ENCODE measurements at places on chromosomes 7 and 10.

- DNase-seq: no peak
Observed at GRCh38 chr10:94016727-94017714, 23.3 kb downstream of the PLCE1 start.

DNA sequence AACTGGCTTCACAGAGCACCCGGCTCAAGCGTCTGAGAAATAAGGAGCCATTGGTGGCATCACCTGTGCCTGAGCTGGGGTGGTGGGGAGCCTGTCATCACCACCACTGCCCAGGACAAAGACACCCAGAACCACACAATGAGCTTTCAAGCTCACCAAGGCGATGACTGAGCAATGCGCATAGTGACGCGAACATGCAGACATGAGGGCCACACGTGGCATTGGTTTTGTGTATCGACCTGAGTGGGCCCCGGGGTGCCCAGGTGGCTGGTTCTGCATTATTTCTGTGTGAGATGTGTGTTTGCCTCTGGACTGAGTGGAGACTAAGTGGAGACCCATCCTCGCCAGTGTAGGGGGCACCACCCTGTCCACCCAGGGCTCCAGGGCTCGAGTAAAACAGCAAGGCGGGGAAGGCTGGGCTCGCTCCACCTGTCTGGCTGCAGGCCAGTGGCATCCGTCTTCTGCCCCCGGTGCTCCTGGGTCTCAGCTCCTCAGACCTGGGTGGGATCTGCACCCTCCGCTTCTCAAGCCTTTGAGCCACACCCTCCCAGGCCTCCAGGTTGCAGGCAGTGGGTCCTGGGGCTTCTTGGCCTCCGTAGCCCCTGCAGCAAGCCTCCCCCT lies 92.6 kb downstream of the DIP2C start:
- no peak for DNase-seq

DNA sequence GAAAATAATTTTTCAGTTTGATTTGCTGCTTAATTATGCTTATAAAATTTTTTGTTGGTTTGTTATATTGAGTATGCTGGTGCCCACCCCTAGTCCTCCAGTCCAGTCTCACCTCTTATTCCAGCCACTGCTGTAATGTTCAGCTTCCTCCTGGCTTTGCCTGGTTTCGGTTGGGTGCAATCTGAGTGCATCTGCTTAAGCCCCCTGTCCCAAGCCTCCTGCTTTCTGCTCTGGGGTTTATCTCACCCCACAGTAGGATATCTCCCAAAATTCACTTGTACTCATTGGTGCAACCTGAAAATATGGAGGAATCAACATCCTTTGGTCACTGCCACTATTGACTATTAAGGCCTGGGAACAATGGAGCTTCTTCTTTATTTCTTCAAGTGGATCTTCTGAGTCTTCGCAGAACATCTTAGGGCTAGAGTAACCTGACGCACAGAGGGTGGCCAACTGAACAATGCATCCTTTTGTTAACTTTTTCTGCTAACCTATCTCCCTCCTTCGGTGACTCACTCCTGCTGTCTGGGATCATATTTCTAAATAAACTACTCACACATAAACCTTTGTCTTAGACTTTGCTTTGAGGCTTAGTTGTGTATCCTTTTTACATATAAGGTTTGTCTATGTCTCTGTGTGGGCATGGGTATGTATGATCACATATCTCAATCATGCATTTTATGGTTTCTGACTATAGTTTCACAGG lies 19.1 kb upstream of the SOSTDC1 start:
- DNase-seq: no peak

DNA sequence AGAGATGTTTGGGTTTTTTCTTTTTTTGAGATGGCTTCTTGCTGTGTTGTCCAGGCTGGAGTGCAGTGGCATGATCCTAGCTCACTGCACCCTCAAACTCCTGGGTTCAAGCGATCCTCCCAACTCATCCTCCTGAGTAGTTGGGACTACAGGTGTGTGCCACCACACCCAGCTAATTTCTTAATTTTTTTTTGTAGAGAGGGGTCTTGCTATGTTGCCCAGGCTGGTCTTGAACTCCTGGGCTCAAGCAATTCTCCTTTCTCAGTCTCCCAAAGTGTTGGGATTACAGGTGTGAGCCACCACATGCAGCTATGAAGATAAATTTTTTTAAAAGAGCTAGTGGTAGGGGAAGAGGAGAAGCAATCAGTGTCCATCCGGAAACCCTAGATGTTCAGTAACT lies 56.8 kb downstream of the CLIP2 start:
- no peak for DNase-seq

DNA sequence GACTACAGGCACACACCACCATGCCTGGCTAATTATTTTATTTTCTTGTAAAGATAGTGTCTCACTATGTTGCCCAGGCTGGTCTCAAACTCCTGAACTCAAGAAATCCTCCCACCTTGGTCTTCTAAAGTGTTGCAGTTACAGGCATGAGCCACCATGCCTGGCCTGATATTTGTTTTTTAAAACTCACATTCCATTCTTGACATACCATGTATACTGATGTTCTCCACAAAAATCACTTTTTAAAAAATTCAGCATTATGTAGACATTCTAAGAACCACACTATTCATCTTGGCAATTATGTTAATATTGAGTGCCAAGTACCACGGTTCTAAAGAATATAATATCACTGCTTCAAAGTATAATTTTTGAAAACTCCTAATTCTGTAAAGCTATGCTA lies 43.5 kb downstream of the IDE start:
- no peak for DNase-seq

- DNase-seq: no peak
Observed at GRCh38 chr7:128370491-128370890, 9.0 kb upstream of the PRRT4 start.

DNA sequence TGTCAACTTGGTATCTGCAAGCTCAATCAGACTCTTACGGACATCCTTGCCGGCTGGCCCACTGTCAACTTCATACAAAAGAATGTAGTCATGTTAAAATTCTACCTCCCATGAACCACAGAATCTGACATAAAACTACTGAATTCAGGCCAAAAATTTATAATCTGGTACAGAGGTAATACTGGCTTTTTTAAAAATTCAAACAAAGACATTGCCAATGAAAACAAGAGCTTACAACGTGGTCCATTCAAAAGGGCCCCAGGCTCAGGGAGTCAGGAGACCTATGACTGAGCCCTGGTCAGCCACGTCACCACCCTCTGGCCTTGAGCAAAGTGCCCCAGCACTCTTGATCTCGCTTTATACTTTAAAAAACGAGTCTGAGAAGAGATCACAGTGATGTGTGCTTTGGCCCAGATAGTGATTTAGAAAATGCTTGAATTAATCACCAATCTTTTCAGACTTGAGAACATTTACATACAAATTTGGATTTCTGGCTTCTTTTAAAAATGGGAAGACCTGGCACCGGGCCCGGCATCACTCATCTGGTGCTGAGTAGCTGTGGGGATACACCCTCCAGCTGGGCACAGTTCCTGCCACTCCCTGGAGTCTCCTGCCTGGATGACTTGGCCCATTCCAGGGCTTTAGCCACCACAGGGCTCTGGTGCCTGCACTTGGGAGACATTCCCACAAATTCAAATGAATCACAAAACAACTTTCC lies 94.1 kb downstream of the PIP4K2A start:
- DNase-seq: no peak

DNA sequence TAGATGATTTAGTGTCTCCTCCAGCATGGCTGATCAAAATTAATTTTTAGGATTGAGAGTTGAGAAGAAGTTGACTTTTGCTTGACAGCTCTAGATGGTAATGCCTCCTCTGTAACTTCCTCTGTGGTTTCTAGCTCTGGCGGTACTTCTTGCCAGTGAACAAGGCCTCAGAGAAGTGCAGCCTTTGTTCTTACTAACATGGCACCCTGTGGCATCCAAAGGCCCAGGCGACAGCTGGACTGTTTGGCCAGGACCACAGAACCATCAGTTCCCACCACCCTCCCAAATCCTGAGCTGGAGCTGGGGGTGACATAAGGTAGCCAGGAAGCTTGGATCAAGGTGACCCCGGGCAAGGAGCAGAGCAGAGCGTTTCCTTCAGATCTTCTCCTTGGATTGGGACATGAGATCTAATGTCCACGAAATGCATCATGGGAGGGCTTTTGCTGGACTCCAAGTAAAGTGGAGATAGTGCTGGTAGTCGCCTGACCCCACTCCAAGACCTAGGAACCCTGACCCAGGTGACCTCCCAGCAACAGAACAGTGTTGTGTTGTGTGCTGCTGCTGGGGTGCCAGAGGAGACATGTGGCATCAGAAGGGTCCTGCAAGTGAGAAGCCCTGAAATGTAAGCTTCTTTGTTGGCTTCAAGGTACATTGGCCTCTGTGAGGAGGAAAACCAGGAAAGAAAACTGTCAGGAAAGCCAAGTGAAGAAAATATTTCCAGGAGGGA lies 41.8 kb downstream of the APBB1IP start:
- DNase-seq: no peak

DNA sequence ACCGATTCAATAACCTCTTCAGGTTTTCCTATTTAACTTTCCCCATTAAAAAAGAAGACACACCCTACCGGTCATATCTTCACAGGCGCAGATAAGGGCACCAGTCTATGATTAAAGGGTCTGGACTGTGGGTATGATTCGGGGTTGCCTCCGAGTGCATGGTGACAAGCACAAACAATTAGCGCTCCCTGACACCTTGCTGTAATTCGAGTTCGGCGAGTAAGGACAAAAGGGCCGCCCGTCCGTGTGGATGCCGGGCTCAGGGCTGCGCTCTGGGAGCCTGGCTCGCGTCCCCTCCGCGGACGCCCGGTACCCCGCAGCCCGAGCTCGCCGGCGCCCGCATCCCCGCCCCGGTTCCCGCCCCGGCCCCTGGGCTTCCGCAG lies 111.9 kb upstream of the RHEB start:
- no peak for DNase-seq

DNA sequence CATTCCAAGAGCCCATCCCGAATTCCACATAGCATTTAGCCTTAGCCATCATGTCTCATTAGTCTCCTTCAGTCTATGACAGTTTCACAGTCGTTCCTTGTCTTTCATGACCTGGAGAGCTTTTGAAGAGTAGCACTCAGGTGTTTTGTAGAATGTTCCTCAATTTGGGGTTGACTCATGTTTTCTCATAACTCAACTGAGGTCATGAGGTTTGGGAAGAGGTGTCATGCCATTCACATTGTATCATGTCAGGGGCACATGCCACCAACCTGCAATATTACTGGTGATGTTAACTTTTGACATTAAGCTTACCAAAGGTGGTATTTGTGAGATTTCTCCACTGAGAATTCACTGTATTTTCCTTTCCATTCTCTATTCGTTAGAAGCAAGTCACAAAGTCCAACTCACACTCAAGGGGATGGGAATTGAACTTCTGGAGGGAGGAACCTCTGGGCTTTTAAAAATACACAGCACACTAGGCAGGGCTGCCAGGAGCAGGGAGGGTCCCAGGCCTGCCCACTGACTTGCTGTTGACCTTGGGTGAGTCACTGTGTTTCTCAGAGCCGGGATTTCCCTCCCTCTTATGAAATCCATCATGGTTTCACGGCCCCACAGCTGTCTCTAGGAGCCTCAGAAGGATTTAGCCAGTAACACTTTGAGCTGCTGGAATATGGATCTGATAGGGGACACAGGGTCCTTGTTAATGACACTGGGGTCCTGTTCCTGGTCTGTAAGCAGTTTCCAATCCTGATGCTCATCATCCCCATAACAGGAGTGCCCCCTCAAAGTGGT lies 74.4 kb upstream of the TCF7L2 start:
- DNase-seq: no peak

DNA sequence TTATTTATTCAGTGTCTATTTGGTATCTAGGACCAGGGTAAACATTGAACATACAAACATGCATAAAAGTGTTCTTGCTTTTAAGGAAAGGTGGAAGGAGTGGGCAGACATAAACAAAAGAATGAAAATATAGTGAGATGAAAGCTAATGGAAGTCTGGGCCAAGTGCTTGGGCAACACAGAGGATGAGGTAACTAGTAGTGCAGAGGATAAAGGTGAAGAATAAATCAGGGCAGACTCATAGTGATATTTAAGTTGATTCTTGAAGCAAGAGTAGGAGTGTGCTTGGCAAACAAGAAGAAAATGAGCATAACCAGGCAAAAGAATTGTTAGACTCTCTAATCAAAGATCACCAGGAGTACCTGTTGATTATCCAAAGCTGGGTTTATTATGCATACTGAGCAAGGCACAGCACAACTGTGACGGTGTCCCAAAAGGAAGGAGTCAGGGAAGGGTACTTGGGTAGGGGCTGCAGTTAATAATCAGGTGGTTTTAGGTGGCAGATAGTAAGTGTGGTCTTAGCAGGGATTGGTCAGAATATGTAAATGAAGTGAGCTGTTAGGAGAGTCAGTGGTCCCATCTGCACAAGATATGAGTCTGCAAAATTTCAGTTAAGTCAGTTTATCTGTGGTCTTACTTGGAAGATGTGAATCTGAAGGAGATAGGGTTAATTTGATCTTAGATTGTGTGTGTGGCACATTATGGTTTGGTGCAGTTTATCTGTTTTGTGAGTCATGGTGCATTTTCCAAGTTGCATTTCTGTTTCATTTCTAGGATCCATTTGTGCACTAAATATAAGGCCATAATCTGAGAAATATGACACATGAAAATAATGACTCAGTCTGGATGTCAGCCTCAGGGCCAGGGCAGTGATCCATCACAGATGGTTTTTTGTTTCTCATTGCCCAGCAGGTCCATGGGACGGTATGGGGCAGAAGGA lies 30.6 kb upstream of the TAX1BP1 start:
- no peak for DNase-seq

DNA sequence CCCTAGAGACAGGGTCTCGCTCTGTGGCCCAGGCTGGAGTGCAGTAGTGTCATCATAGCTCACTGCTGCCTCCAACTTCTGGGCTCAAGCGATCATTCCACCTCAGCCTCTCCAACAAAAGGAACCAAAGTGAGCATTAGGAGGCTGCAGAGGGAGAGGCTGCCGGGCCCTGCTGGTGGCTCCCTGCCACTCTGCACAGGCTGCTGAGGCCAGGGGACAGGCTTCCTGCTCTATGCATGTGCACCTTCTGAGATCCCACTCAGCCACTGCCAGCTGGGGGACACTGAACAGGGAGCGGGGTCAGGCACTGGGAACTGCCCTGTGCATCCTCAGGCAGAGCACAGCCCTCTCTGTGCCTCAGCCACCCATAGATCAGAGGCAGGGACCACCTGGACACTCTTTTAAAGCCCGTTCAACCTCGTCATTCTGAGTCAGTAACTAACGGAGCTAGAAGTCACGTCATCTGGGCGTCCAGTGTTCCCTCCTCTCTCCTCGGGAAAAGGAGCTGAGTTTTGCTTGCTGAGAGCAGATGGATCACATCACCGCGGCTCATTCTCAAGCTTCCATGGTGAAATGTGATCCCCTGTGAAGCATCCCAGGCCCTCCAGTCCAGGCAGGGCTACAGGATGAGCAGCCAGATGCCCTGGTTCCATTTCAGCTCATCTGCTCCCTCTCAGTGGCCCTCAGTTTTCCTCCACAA lies 109.6 kb downstream of the MYL10 start:
- no peak for DNase-seq

All from chondrocyte (in vitro differentiated cells).